ENCODE measurements at places on chromosomes 7 and 10.

DNA sequence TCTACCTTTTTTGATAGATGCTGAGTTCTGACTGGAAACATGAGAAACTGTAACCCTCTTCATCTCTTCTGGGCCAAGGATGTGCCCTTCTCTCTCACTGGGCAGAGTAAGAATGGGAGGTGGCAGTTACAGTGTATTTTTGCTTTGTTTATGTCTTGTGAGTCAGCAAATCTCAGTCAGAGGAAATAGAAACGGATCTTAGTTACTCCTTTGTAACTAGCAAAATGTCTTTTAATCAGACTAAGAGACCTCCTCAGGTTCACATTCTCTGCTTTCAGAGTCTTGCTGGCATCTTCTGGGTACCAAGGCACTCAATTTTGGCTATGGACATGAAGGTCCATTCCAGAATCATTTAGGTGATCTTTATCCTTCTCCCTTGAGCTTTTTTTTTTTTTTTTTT, 70.9 kb downstream of the HHEX start:
- no peak for DNase-seq

- no peak for DNase-seq
Observed at GRCh38 chr7:45713669-45714520, 139.7 kb downstream of the ADCY1 start.

DNA sequence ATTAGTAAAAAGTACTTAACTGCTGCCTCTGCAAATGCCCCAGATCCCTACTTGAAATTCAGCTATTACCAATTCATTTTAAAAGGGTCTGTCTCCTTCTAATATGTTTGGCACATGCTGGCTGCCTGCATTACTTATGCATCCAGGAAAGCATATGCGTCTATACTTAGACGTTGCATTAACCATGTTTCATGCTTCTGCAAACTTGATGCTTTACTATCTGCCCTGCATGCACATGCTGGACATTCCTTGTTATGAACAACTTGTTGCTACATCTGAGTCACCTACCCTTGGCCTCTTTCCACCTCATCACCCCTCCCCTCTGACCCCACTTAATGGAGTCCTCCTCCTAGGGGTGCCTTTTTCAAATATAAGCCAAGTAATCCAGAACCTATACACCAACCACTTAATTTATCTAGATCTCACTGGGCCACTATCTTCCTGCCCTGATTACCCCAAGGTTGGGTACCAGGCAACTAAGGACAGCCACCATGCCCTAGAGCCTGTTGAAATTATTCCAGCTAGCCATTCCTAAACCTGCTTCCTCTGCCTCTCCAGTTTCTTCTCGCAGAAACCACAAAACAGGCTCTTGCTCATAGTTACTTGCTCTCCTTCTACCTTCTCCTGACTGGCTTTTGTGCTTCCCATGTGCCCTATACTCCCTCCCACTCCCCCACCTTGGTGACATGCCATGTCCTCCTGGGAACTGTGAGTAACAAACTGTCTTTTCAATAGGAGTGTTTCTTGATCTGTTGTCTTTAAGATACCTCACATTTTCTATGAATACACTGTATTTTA, 1187.9 kb downstream of the REEP3 start:
- no peak for DNase-seq

- DNase-seq: no peak
Observed at GRCh38 chr7:18520450-18521235, 25.1 kb downstream of the HDAC9 start.

DNA sequence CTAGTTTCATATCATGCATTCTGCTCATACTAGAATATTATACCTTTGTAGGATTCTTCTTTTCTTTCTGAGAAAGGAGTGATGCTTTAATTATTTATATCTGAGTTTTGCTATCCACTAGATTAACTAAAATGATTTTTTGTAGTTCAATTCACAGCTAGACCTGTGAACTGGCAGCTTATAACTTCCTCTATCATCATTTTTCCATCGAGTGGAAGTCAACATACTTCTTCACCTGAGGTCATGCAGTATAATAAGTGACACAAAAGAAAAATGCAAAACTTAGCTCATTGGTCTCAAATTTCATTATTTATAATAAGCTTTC, 8.0 kb downstream of the LRRN3 start:
- DNase-seq: no peak

DNA sequence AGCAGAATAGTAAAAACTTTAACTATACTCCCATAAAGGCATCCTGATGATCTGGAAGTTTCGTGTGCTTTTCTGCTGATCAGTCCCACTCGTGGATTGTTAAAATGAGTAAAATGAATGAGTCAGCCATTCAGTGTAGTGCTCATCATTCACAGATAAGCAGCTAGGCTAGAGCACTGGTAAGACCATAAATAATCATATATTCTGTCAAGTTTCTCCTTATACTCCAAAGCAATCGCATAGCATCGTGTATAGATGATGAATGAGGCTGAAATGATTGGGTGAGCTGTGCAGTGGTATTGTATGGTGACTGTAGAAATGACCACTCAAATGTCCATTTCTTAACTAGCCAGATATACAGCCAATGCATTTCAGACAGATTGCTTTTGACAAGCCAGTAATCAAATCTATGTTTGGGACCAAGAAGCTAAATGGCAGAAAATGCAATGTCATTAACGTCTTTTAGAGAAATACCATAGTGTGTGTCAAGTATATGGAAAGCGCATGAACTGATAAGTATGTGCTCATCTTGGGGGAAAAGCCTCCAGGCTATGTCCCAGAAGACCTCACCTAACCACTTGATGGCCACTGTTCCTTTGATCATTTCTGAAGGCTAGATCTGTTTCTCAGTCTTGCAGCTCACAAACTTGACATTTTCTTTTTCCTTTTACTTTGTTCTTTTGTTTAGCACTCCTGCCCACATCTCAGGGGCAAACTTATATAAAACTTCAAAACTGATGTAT, 227.2 kb upstream of the FAM3C start:
- DNase-seq: no peak

- DNase-seq: no peak
Observed at GRCh38 chr7:158771213-158771834, 58.0 kb downstream of the ESYT2 start.

GRCh38 chr10:46285966-46286620, 704 bp upstream of the ANTXRL start:
- no peak for DNase-seq

DNA sequence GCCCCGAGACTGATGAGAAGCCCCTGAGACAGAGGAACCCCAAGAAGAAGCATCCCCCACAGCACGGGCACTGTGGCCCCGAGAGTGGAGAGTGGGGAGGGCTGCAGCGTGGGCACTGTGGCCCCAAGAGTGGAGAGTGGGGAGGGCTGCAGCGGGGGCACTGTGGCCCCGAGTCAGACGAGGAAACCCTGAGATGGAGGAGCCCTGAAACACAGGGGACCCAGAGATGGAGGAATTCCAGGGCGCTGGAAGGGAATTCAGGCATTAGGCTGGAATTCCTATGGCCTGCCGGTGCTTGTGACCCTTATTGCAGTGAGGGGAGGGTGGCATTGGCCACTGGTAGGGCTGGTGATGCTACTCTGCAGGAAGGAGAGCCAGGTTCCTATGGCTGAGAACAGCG, 168.6 kb upstream of the SHH start:
- no peak for DNase-seq

DNA sequence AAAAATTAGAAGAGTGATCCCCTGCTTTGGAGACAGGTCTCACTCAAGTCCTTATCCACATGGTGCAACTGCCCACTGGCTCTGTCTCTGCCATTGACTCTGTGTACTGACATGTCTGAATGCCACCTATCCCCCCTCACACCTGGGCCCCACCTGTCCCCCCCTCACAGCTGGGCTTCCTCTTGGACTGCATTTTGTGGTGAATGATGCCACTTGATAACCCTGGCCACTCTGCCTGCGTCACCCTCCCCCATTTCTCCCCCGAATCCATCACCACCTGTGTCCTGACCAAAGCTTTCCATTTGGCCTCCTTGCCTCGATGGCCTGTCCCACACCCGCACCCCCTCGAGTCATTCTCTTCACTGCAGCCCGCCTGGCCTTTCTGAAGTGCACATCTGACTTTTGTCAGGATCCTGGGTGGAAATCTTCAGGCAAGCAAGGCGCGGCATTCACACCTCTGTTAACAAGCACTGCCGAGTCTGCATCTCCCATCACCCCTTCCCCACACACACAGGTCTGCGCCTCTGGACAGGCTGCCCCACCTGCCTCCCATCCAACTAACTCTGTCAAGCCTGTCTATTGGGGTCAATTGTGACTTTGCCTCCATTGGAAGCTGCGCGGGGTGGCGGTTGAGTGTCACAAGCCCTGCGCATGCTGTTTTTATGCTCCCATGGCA, 175.3 kb upstream of the KLF14 start:
- DNase-seq: peak; percentile 7
